ENCODE measurements at places on chromosomes 5 and 9.

- DNase-seq = no peak
Observed at GRCh38 chr5:112983363-112983762, 6.8 kb downstream of the DCP2 start.

DNA sequence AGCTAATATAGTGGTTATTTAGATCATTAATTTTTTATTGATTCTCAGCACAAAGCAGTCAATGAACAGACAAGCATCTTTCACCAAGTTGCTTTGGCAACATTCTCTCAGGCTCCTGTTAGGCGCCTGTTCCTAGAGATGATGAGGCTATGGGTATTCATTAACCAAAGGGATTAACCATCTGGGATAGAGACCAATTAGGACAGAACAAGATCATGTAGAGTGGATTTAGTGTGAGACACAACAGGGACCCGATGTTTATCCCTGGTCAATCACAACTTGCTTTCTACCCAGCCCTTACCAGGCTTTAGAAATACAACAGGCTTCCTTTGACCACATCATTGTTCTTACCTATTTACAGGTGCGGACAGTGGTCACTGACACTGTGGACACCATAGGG lies 82.2 kb downstream of the PJA2 start:
- DNase-seq = no peak

- no peak for DNase-seq
Observed at GRCh38 chr9:1726993-1727759, 288.0 kb upstream of the SMARCA2 start.

- no peak for DNase-seq
Observed at GRCh38 chr5:6701491-6701890, 11.7 kb upstream of the TENT4A start.

- DNase-seq = no peak
Observed at GRCh38 chr9:3949744-3950143, 350.1 kb downstream of the GLIS3 start.

GRCh38 chr5:51622161-51622790 lies 239.0 kb downstream of the ISL1 start:
- no peak for DNase-seq

GRCh38 chr5:133489632-133490031 lies 122.7 kb downstream of the FSTL4 start:
- no peak for DNase-seq

DNA sequence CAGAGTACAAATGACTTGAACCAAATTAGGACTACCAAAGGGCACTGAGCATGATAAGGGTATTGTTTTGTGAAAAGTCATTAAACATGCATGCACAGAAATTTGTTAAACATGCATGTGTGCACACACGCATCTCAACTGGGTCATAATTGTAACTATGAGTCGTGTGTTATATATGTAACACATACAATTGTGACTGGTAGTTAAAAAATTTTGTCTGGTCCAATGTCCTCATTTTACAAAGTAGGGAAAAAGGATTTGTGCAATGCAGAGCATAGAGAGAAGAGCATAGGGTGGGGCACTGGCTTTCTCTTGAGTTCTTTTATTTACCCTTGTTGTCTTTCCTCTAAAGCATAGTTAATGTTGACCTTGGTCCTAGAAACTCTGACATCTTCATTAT lies 19.3 kb upstream of the IGFBPL1 start:
- DNase-seq = no peak

- no peak for DNase-seq
Observed at GRCh38 chr9:86660146-86660943, 287.0 kb downstream of the GAS1 start.

GRCh38 chr5:59838989-59839388 lies 54.5 kb downstream of the PDE4D start:
- DNase-seq = no peak

- DNase-seq = no peak
Observed at GRCh38 chr5:134571693-134572405, 46.4 kb downstream of the JADE2 start.

GRCh38 chr5:11322133-11322532 lies 561.1 kb upstream of the DAP start:
- DNase-seq = no peak

- DNase-seq = no peak
Observed at GRCh38 chr5:74113927-74114326, 487.9 kb downstream of the ARHGEF28 start.

GRCh38 chr5:35545190-35545589 lies 72.5 kb upstream of the SPEF2 start:
- no peak for DNase-seq

- no peak for DNase-seq
Observed at GRCh38 chr9:7794196-7794595, 5.4 kb downstream of the DMAC1 start.

DNA sequence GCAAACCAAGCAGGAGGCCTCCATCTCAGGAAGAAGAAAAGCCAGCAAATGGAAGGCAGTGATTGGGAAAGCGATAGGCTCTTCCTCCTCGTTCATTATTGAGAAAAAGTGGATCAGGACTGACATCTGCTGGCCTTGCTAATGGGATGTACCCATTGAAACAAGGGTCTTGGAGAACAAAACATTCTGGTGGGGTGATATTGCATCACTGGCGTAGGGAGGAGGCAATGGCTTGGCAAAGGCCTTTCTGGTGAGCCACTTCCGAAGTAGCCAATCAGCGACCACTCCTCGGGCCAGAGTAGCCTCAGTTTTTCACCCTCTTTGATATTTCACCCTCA lies 86.7 kb upstream of the NFIB start:
- DNase-seq = no peak

DNA sequence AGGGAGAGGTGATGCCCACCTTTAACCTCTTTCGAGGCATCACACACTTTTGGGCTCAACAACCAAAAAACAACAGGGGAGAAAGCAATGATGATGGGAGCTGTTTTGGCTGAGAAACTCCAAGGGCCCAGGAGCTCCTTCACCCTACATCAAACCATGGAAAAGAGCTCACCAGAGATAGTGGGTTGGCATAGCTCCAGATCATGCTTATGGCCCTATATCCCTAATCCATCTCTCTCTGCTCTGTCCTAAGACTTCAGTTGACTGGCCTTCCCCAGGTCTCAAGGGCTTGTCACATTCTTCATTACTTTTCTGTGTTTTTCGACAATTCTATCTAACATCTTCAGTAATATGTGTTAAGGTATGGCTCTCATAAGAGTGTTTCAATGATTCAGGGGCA lies 5.7 kb upstream of the CTSL start:
- no peak for DNase-seq

DNA sequence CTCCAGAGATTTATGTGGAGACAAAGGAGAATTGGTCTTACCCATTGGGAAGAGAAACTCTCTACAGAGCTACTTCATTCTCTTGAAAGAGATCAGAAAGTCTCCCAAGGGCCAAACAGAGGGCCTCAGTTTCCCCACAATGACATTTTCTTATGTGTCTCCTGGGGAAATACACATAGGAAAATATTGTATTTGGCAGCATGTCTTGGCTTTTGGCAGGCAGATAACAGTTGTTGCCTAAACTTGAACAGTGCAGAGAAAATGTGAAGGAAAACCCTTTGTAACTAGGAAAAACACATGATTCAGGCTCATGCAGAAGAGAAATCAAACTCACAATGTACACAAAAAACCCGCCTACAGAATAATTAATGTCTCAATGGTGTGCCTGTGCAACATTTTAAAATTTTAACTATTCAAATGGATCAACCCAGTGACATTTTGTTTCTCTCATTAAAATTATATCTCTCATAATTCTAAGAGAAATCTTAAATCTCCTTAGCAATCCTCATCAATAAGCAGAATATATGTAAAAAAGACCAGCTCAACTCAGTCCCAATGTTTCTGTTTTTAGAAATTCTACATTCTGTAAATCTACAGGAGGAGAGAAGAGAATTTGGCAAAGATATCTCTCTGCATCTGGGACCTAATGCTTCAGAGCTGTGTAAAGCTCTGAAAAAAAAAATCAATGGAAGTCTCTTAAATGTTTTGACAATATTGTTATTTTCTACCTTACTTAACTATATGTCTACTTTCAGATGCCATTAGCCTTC lies 205.1 kb downstream of the ADAMTSL1 start:
- DNase-seq = no peak

GRCh38 chr5:118604106-118604505 lies 384.2 kb downstream of the DTWD2 start:
- no peak for DNase-seq

DNA sequence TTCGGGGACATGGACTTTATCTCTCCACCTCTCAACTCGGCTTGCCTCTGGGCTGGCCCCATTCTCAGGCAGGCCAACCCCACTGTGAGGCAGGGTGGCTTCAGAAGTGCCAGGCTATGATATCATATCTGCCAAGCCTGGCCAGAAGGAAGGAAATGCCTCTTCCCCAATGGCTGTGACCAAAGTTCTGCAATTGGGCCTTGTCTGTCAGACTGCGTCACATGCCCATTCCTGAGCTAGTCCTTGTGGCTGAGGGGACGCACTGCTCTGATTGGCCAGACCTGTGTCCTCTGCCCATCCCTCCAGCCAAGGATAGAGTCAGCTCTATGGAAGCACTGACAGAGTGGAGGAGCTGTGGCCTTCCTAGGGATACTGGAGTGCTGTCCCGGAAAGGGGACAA lies 11.9 kb downstream of the SMIM23 start:
- DNase-seq = no peak

DNA sequence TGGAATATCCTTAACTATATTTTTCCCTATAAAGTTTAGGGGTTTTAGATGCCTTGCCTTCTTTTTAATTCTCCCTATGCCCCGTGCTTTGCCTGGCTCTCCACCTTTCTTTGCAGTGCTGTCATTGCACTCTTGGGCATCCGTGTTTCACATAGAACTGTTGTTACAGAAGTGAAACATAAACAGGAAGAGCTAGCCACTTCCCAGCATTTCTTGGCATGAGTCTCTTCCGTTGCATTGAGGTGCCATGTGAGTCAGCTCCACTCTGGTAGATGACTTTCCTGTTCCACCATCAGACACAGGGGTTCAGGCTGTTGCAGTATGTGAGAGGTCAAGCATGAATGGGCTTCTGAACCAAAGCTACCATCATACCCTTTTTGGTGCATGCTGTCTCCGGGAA lies 73.4 kb downstream of the ANGPTL2 start:
- DNase-seq = no peak

DNA sequence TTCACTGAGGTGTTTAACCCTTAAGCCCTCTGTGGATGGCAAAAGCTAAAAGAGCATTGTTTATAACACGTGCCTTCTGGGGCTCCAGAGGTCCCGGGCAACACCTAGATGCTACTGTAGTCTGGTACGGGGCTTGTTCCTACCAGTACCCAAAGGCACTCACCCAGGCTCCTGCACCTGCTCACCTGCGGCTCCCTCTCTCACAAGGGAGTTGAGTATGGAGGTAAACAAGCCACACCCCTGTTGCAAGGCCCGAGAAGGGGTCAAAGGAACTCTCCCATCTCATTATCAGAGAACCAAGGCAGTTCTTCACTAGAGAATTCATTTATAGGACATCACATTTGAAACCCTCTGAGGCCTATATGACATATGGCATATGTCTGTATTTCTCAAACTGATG lies 53.4 kb upstream of the IL6ST start:
- DNase-seq = no peak

DNA sequence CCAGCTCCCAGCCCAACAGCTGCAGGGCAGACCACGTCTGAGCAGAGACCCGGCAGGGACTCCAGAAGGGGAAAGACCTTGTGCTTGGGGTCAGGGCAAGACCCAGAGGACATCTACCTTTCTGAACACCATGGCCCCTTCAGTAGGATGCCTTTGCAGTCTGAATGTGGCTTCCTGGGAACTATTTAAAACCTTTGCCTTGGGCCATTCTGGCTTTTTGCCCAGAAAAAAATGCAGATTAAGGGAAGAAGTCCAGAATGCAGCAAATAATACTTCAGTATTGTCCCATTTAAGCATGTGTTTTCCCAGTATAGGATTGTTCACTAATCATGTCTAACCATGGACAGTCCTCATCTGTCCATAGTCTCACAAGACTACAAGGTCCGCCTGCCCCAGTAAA lies 67.5 kb upstream of the ERCC6L2 start:
- no peak for DNase-seq

DNA sequence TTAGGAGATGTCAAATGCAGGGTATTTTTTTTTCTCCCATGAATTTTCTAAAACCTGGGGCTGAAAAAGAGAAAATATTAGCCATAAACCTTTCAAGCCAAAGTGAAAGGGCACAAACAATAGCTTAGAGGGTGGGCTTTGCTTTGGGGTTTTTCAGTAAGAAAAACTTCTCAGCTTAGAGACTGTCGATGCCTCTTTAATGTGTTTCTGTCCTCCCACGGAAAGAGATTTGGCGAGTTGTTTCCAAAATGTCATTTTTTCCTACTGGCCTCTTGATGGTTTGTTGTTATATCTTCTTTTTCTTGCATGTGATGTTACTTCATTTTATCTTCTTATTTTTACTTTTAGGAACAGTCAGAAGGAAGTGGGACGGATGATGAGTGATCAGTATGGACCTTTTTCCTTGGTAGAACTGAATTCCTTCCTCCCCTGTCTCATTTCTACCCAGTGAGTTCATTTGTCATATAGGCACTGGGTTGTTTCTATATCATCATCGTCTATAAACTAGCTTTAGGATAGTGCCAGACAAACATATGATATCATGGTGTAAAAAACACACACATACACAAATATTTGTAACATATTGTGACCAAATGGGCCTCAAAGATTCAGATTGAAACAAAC lies 177.3 kb downstream of the SMARCA2 start:
- DNase-seq = no peak

GRCh38 chr9:108684288-108685025 lies 171.3 kb downstream of the ACTL7B start:
- no peak for DNase-seq

- no peak for DNase-seq
Observed at GRCh38 chr9:97543561-97543960, 42.1 kb downstream of the TMOD1 start.

GRCh38 chr9:117739206-117739605 lies 35.0 kb downstream of the TLR4 start:
- no peak for DNase-seq

DNA sequence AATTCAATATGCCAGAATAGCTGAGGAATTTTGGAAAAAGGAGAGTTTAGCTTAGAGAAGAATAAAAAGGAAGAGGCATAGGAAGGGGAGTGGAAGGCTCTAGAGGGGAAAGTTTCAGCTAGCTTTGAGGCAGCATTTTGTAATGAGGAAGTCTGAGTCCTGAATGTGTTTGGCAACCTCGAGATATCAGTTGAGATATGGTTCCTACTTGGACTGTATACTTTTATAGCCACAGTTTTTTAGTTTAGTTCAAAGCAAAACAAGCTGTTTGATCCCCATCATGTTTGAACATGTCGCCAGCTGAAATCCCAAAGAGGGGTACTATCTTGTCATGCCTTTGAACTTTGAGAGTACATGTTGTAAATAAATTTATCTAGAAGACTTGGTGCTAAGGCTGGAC lies 559.0 kb upstream of the FTMT start:
- DNase-seq = no peak

DNA sequence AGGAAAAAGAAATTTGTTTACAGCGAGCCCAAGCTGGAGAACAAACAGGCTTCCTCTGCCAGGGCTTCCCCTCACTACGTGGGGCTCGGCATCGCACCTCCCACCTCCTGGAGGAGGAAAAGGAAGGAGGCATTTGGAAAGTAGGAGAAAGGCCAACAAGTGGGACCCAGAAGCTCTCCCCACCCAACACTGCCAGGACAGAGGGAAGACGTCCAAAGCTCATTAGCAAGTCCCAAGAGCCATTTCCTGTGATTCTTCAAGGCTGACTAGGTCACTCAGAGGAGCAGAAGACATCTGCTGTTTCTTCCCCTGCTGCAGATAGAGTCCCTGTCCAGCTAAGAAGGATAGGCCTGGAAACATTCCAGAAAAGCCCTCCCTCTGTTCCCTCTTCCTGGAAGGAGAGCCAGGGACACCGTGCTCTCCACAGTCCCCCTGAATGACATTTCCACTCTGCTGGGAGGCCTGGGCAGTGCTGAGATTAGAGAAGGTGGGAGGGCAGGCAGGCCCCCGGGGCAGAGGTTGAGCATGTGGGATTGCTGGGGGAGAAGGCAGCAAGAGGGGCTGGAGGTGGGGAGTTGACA lies 57.0 kb upstream of the NEURL1B start:
- DNase-seq = no peak
